ENCODE measurements at places on chromosomes 16 and 17.
A peak's percentile ranks its signal among the peaks of the same experiment; 100 is the strongest.

GRCh38 chr17:30476726-30477082 lies 504 bp upstream of the GOSR1 start:
- DNase-seq, result no peak

- no peak for DNase-seq
Measured at GRCh38 chr16:25966172-25967097, 274.7 kb downstream of the HS3ST4 start.

- DNase-seq, result peak; percentile 52
Measured at GRCh38 chr16:28189245-28189644, 22.5 kb downstream of the XPO6 start.

DNA sequence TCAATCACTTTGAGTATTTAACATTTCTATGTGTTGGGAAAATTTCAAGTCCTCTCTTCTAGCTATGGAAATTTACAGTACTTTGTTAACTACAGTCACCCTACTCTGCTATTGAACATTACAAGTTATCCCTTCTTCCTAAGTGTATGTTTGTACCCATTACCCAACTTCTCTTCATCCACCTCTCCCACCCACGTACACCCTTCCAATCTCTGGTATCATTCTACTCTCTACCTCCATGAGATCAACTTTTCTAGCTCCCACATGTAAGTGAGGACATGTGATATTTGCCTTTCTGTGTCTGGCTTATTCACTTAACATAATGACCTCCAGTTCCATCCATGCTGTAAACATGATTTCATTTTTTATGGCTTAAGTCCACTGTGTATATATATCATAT lies 3.2 kb upstream of the ZNF688 start:
- no peak for DNase-seq

DNA sequence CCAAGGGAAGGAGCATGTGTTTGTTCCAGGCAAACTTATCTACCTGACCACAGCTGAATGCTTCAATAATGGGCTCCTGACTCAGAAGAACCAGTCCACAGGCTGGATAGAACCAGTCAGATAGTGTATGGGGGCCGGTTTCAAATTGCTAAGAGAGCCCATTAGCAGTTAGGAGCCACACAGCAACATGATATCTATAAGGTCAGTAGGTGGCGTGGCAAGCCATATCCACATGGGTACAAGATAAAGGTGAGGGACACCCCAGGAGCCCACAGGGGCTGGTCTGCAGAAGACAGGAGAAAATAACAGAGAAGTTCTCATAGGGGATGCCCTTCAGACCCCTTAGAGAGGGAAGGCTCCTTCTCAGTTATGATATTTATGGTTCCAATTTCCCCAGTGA lies 31.6 kb upstream of the CDRT15 start:
- DNase-seq, result no peak

- peak; percentile 84 for DNase-seq
Measured at GRCh38 chr16:425082-425718, at the start of gene RAB11FIP3. Gene RAB11FIP3 (plus strand): TSS chr16:425649. CDS start chr16:426007, 358 bp downstream.

DNA sequence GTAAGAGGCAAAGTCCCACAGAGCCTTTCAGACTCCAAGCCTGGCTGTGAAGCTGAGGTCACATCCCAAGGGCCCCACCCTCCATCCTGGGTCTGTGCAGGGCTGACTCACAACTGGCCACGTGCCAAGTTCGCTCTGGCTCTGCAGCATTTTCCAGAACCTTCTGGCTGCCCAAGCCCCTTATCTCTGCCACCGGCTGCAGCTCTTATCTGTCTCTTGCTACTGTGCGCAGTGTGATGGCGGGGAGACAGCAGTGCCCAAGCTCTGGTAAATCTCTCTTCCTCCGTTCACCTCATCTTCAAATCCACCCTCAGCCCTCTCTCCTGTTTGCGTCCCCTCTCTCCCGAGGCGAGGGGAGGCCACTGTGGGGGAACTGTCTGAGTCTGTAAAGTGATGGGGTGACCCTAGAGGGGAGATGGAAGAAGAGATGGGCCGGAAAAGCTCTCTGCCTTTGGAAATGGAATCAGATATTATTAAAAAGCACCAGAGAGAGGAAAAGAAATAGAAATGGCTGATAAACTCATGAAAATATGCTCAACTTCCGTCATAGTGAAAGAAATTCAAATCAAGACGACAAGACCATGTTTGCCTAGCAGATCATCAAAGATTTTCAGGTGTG lies 162.7 kb upstream of the CDC42EP4 start:
- DNase-seq, result no peak

- no peak for DNase-seq
Measured at GRCh38 chr17:32827227-32827626, 49.7 kb downstream of the MYO1D start.

- peak; percentile 4 for DNase-seq
Measured at GRCh38 chr17:79574656-79575055, 36.2 kb downstream of the RBFOX3 start.

DNA sequence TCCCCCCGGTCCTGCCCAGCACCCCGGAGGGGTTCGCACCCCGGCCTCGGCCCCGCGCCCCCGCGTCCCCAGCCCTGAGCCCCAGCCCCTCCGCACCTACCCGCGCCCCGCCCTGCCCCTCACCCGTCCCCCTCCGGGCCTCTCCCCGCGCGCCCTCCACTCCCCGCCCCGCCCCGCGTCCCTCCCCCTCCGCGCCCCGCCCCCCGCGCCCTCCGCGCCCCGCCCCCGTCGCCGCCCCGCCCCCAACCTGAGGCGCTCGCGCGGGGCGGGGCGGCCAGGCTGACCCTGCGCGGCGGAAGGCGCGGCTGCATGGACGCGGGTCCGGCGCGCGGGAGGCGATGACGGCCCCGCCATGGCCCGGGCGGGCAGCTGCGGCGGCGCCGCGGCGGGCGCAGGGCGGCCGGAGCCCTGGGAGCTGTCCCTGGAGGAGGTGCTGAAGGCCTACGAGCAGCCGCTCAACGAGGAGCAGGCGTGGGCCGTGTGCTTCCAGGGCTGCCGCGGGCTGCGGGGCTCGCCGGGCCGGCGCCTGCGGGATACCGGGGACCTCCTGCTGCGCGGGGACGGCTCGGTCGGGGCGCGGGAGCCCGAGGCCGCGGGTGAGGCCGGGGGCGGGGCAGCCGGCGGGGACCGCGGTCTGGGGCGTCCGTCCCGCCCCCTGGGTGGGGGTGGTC lies at the start of gene SPIRE2:
Gene SPIRE2 (plus strand): TSS at position 277 of the 671 bp plus-strand sequence. CDS start 76 bp downstream, at position 353.
- DNase-seq, result peak; percentile 70

GRCh38 chr16:86536621-86537020 lies 18.4 kb downstream of the MTHFSD start:
- no peak for DNase-seq

DNA sequence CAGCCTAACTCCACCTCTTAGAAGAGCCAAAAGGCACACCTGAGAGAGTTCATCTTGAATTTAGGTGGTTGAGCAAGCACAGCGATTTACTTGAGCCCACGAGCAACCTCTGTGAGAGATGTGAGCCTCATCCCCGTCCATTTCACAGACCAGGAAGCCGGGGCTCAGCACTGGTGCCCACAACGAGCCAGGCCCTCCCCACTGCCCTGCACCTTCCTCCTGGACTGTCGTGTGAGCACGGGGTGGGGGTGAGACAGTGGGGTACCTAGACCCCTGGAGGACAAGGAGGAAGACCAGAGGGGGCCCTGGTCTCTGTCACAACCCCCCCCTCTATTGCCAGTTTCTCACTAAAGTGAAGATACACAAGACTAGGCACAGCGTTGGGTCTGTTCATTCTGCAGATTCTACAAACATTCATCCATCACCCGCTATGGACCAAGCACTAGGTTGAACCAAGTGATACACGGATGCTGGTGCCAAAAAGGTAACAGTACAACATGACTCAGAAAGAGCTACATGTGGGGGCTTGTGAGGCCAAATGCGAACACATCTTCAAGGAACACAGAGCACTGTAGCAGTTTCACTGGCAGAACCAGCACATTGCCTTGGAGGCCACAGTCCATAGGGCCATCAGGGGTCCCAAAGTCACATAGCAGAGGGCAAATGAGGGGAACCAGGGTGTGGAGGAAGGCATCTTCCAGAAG lies 231.9 kb downstream of the PARN start:
- no peak for DNase-seq

- no peak for DNase-seq
Measured at GRCh38 chr16:4536391-4537106, 2.0 kb downstream of the CDIP1 start.

- DNase-seq, result no peak
Measured at GRCh38 chr16:58098207-58099096, 30.7 kb downstream of the CFAP20 start.

DNA sequence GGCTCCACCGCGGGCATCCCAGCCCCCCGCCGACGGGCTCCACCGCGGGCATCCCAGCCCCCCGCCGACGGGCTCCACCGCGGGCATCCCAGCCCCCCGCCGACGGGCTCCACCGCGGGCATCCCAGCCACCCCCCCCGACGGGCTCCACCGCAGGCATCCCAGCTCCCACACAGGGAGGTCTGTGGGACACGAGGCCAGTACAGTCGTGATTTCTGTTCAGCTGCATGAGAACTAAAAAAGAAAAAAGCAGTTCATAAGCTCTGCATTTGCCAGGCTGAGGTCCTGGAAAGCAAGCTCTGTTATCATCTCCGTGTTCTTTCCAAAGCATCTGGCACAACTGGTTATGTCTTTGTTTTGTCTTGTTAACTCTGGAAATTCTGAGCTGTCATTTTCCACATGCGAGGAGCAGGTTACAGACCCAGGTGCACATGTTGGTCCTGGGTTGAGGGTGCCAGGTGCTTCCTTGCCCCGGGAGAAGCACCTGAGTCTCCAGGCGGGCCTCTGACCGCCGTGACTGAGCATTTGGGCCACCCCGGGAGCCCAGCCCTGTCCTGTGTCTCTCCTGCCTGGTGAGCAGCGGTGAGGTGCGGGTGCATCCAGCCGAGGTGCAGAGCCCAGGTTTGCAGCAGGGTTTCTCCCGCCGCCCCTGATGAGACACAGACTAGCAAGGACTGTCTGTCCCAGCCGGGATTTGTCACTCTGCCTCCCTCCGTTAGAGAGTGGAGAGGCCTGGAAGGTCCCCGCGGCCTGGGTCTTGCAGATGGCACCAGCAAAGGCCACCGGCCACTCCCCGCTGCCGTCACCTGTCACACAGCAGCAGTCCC lies 9.9 kb upstream of the WFIKKN1 start:
- DNase-seq, result no peak

- no peak for DNase-seq
Measured at GRCh38 chr17:78737332-78737731, 44.7 kb downstream of the CYTH1 start.

- DNase-seq, result no peak
Measured at GRCh38 chr17:66560691-66561090, 258.3 kb downstream of the PRKCA start.

GRCh38 chr16:70529051-70529777 lies 5.6 kb downstream of the SF3B3 start:
- DNase-seq, result no peak

DNA sequence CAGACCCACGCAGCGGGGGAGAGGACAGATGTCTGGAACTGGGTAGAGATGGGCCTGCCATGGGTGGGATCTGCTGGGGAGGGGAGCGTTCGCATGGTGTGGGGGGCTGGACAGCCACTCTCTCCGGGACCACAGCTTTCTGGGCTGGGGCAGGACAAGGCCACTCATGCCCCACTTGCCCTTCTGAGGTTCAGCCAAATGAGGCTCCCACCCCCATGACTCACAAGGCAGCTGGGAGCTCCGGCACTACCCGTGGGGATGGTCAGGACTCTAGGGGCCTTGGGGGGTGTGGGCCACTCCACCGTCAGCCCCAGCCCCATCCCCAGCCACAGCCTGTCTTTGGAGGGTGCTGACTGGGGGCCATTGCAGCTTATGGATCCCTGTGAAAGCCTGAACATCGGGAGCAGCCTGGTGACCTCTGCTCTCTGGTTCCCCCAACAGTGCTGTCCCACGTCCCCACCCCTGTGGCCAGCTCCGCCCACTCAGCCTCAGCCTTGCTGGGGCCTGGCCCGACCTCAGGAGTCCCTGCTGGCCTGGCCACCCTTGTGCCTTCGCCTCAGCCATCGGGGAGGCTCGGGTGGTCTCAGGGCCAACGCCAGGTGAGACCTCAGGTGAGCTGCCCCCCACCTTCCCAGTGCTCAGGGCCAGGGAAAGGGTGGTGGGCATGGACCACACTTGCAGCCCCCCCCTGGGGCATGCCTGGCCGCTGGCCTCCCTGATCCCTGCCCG lies 4.7 kb upstream of the CDH15 start:
- DNase-seq, result no peak

- no peak for DNase-seq
Measured at GRCh38 chr16:52755396-52755795, 208.5 kb upstream of the TOX3 start.

DNA sequence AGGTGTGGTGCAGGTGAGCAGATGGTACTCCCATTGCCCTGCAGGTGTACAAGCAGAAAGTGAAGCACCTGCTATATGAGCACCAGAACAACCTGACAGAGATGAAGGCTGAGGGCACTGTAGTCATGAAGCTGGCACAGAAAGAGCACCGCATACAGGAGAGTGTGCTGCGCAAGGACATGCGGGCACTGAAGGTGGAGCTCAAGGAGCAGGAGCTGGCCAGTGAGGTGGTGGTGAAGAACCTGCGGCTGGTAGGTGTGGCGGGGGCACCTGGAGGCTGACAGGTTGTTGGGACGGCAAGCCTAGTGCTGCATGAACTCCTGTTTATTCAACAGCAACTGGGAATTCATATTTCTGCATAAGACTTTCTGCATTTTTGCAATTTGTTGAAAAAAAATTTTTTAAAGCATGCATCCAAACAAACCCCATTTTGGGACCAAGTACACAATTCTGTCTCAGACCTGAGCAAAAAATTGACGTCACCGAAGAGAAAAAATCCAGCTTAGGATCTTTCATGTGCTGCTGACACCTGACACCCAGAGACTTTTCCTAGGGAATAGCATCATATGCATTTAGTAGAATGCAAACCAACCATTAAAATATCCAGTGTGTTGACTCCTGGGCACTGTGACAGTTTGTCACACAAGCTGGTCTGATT lies 13.5 kb upstream of the DBNDD1 start:
- DNase-seq, result no peak

GRCh38 chr16:4682084-4682591 lies 11.2 kb upstream of the NUDT16L1 start:
- no peak for DNase-seq

DNA sequence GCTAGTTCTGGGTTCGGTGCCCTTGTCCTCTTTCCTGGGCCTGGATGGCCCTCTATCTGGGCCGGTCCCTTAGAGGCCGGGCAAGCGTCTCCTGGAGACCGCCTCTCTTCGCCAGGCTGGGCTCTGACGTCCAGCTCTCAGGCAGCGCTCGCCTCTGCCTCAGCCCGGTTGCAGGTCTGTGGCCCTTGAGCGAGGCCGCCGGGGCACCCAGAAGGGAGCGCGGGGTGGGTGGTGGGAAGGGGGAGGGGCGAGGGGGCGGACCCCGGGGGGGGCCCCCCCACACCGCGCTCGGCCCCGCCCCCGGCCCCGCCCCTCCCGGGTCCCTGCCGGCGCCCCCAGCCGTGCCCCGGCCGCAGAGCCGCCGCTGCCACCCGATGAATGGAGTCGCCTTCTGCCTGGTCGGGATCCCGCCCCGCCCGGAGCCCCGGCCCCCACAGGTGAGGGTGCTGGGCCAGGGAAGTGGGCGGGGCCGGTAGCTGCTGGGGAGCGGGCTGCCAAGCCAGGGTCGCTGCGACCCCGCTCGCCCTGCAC lies at the start of gene ARHGAP23:
Gene ARHGAP23 (plus strand): TSS at position 353 of the 531 bp plus-strand sequence. CDS start 22 bp downstream, at position 375.
- DNase-seq, result peak; percentile 36

DNA sequence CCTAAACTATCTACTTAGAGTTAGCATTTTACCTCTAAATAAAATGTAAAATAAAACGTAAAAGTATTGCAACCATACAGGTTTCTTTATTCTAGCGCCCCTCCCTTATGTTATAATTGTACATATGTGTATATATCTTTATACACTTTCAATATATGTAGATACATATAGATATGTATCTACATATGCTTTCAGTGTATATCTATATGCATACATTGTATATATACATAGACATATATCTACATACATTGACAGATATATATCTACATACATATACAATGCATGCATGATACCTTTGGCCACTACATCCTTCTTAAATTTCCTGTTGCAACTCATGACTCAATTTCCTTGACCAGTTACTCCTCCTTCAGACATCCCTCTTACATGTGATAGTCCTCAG lies 16.7 kb downstream of the BPTF start:
- DNase-seq, result no peak
